ENCODE measurements at places on chromosomes 2 and 18.

DNA sequence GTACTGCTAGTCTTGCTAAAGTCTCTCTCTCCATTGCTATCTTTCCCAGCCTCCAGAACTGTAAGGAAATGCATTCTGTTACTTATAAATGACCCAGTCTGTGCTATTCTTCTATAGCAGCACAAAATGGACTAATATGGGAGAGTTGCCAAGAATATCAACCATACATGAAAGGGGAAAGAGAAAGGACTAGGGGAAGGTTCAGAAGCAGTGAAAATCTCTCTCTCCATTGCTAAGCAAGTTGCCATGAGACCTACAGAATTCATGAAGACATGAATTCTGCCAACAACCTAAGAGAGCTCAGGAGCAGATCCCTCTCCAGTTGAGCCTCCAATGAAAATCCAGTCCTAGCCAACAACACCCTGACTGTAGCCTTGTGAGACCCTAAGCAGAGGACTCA, 3.6 kb upstream of the TRABD2A start:
- DNase-seq = no peak

GRCh38 chr2:44582363-44583008, 220.7 kb downstream of the CAMKMT start:
- no peak for DNase-seq

- no peak for DNase-seq
These were observed 16.5 kb upstream of the MAL start for GRCh38 chr2:95008996-95009395.

DNA sequence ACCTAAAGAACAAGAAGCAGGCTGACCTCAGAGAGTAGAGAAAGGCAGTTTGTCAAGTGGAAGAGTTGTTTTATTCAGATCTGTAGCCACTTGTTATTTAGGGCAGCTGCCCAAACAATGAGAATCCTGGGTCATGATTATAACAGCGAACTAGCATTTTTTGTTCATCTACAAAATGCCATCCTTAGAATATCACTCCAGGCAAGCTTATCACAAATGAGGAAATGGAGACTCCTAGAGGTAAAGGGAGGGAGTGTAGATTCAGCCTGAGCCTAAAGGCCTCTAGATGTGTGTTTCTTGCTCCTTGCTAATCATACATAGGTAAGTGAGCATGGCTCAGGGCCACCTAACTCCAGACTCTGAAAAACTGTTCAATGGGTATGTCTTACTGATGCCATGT, 126.1 kb downstream of the HNMT start:
- peak; percentile 43 for DNase-seq

GRCh38 chr2:239690651-239691631, 290.1 kb upstream of the HDAC4 start:
- no peak for DNase-seq

DNA sequence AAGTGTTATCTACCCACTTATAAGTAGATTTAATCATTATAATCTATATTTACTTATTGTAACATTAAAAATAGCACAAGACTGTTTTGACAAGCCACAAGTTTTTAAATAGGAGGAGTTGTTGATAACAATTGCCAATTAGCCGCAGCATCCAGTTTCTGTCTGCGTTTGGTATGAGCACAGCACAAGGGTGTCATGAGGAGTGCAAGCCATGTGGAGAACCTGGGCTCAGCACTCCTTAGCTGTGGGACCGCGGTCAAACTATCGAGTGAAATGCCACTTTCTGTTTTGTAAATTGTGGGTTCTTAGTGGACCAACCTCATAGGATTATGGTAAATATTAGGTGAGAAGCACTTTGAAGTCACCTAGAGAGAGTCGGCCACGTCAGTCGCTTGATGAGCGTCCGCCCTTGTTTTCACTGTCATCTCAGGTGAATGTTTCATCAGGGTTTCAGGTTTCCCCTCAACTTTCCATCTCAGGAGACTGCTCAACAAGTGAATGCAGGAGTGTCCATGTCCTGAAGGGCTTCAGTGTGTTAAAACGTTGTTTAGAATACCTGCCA, 294.5 kb downstream of the ZNF407 start:
- no peak for DNase-seq

GRCh38 chr2:181128199-181128598, 147.8 kb downstream of the UBE2E3 start:
- DNase-seq = no peak

- DNase-seq = peak; percentile 28
These were observed 135.8 kb upstream of the LTBP1 start for GRCh38 chr2:32810909-32811495.

- peak; percentile 83 for DNase-seq
These were observed 78.6 kb downstream of the SATB2 start for GRCh38 chr2:199378948-199379650.

- no peak for DNase-seq
These were observed 112.4 kb downstream of the PLEKHA3 start for GRCh38 chr2:178592655-178593054.

DNA sequence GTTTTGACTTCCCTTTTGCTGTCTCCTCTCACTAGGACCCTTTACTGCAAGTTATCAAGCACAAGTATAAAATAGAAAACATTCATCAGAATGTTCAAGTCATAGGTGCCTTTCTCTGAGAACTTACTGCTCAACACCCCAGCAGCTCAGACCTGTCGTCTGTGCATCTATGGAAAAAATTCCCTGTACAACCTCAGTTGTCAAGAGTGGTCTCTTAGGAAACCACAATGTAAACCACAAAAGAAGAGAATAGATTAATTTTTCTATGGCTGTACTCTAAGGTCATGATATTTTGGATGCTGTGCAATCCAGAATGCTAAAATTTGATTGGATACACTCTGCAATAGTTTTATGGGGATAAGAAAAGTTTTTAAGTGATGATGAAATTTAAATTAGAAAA, 84.1 kb downstream of the RBMS1 start:
- DNase-seq = peak; percentile 71

DNA sequence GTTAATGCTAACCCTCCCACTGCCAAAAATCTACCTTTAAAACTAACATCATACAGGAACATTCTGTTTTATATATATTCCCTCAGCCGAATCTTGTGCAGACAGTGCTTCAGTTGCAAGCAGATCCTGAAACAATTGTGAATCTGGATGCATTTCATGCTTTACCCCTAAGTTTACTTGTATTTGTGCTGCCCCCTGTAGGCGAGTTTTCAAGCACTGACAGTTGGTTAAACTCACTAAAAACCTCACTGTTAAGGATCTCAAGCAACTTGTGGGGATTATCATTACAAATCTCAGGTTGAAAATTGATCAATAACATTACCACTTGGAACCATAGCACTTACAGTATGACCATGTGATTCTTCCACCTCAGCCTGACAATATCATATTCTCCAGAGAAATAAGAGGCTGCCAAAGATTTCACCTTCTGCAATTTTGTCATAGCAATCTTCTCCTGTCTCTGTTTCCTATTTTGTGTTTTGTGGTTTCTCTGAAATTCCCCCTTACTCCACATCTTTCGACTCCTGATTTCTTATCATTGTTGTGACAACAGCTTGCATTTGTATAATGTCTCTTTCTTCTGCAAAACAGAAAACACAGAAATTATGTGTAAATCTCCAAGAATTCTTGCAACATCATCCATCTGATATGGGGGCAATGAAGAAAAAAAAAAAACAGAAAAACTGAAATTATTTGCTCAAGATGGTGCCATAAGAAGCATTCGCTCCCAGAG, 354.6 kb upstream of the SETBP1 start:
- peak; percentile 61 for DNase-seq

DNA sequence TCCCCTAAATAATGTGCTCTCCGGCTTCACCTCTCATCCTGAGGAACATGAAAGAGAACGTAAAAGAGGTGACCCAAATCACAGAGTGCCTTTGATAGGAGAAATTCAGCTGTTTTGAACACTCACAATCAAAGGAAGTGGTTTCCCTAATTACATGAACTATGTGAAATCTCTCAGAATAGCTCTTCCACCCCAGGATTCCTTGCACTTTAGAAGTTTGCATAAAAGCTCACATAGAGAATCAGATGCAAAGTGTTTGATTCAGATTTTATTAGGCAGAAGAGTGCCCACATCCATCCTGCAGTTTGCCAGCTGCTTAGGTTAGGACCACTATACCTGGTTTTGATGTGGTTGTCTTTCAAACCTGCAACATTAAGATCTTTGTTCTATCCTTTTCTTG, 61.0 kb downstream of the MAP3K20 start:
- no peak for DNase-seq

DNA sequence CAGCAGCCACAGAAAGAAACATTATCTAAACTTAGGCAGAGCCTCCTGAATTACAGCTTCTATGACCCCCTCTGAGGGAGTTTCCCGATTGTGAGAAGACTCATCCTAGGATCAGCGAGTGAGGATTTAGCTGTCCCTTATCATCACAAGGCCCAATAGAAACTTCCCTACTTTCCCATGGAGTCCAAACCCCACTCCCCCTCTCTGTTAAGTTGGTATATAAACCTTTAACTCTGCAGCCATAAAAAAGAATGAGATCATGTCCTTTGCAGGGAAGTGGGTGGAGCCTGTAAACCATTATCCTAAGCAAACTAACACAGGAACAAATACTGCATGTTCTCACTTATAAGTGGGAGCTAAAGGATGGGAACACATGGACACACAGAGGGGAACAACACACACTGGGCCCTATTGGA, 78.8 kb downstream of the MYL12B start:
- DNase-seq = peak; percentile 8

DNA sequence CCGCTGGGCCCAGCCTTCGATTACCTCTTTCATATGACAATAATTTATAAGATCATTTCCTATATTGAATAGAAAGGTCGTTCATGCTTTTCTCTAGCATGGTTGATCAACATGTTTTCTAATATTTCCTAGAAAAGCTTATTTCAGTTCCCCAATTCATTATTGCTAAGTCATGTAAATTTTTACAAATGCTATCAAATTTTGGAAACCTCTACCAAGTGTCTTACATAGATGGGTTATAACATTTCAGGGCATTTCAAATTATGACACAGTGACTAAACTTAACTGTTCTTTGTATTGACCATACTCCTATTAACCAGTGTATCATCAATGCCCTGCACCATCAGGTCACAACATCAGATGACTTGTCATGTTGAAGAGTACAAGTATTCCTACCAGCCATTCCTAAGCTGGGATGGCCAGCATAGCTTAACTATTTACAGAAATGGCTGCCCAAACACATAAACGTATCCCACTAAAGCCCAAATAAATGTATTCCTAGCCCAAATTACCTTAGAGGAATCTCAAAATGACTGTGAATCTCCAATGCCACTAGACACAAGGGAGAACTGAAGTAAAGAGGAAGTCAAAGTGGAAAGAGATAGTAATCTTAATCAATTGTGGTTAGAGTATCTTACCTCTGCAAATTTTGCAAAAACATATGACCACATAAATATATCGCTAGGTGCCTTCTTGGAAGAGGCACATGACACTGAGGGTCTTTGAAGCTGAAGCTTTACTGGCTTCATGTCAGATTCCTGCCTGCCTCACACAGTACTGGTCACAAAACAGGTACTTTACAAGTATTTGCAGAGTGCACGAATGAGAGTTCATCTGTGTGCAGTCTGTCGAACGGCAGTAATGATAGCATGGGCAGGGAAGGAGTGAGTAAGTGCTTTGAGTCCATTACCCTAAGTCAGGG, 87.3 kb upstream of the TLK1 start:
- DNase-seq = no peak

DNA sequence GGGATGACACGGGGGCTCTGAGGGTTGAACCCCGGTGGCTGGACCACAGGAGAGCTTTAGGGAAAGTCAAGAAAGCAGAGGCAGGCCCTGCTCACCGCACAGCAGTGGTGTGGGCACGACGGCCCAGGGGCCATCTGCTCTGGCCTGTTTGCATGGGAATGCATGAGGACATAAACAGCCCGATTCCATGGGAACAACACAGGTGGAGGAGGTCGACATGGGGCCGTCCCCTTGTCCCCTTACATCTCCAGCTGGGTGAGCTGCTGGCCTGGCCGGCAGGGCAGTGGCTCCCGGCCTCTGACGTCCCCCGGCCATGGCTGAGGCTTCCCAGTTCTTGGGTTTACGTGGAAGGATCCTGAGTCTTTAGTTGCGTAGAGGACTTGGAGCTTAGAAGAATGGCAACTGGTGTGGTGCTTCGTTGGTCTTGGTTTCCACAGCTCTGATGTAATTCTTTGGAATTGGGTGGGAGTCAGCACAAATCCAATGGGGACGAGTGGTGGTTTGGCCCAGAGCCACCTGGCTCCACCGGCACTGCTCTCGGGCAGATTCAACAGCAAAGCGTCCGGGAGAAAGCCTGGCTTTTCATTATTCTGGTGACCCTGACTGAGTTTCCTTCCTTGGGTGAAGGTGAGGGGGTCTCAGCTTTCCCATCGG, 98.3 kb upstream of the HDAC4 start:
- DNase-seq = peak; percentile 55

DNA sequence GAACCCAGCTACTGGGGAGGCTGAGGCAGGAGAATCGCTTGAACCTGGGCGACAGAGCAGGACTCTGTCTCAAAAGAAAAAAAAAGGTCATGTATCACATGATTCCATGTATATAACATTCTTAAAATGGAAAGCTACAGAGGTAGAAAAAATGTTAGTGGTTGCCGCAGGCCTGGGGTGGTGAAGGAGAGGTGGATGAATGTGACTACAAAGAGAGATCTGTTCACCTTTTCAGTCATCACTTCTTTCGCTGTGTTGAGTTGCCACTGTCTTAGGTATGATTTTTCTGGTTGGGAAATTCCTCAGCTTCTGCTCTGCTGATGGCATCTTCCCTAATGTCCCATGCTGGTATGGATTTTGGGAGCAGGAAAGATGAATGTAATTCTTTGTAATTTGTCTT, 5.3 kb upstream of the SNRNP27 start:
- DNase-seq = no peak

- DNase-seq = no peak
These were observed 133.4 kb upstream of the LRRTM1 start for GRCh38 chr2:80437959-80438358.

GRCh38 chr18:45547910-45548309, 67.4 kb upstream of the SLC14A2 start:
- DNase-seq = no peak

DNA sequence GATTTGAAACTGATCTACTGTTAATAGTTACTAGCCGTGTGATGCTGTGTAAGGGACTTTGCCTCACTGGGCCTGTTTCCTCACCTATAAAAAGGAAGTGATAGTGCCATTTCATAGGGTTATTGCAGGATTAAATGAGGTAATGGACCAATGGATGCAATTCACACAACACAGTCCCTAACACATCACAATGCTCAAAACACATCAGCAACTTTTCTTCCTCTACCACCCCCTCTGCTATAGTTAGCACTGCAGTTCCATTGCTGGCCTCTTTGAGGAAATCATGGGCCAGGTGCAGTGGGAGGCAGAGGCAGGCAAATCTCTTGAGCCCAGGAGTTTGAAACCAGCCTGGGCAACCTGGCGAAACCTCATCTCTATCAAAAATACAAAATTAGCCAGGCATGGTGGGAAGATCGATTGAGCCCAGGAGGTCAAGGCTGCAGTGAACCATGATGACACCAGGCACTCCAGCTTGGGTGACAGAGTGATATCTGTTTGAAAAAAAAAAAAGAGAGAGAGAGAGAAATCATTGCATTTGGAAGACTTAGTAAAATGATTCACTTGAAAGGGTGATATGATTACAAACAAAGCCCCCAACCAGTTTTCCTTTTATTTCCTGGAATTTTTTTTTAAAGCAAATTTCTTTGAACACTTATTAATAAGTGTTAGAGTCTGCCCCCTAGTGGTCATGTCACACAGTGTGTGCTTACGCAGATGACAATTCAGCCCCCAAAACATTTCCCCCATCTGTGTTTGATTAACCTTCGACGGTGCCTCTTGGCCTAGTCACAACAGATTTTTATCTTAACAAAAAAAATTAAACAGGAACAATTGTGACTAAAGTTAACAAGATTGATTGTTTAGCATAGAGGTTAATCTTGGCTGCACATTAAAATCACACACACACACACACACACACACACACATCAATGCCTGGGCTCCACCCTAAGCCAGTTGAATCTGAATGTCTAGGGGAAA, 88.6 kb upstream of the BCL11A start:
- DNase-seq = peak; percentile 66

- DNase-seq = no peak
These were observed 14.4 kb downstream of the GPR45 start for GRCh38 chr2:105255979-105256378.

Data from fibroblast of skin of right biceps (primary cell).